ENCODE measurements at places on chromosomes 7 and 10.
A peak's percentile ranks its signal among the peaks of the same experiment; 100 is the strongest.

DNA sequence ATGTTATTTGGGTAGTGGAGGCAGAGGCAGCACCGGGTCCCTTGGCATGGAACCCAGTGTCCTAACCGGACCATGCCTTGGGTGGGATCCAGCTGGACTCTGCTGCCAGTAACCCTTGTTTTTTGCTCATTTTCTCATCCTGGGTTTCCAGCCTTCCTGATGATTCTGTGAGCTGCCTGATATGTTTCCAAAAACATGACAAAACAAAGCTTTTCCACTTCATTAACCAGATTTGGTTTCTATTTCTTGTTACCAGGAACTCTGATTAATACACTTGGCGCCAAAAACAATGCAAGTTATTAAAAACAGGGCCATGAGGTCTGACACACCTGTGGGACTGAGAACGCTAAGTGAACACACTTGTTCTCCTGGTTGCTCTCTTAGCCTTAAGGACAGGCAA lies 32.8 kb upstream of the DLG5 start:
- no peak for DNase-seq

DNA sequence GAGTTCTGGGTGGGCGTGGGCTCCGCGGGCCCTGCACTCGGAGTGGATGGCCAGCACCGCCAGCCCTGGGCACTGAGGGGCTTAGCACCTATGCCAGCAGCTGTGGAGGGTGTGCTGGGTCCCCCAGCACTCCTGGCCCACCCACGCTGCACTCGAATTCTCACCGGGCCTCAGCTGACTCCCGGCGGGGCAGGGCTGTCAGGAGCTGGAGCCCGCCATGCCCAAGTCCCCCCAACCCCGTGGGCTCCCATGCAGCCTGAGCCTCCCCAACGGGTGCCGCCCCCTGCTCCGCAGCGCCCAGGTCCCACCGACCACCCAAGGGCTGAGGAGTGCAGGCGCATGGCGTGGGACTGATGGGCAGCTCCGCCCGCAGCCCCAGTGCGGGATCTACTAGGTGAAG lies 93.1 kb downstream of the SLC25A13 start:
- DNase-seq, result no peak

DNA sequence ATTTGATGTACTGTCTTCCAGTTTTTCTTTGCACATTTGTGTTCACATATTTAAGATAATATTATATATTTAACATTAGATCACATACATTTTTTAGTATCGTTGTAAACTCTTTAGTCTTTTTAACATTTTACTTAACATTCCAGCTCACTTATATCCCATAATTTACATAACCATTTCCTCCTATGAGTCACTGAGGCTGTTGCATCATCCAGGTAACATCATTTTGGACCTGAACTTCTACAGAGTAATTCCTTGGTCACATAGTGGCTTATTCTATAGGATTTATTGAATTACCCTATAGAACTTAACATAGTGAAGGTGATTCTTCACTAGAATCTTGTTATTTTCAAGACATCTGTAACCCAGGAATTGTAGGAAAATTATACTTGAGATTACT lies 194.4 kb downstream of the POU6F2 start:
- no peak for DNase-seq

DNA sequence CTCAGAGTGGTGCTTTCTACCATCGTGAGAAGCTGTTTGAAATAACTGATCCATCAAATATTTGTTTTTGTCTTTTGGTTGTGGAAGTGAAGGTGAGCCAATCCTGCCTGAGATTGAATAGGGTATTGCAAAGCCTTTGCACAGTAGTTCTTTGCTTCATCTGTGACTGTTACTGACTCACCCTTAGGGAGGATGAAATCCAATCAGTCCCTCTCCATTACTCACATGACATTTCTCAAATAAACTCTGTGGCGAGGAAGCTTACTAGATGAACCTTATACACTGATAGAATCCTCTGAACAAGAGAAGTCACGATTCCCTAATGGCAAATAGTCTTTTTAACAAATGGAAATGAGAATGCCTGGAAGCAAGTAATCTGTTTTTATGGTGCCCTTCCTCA lies 31.9 kb downstream of the HEPACAM2 start:
- DNase-seq, result no peak

DNA sequence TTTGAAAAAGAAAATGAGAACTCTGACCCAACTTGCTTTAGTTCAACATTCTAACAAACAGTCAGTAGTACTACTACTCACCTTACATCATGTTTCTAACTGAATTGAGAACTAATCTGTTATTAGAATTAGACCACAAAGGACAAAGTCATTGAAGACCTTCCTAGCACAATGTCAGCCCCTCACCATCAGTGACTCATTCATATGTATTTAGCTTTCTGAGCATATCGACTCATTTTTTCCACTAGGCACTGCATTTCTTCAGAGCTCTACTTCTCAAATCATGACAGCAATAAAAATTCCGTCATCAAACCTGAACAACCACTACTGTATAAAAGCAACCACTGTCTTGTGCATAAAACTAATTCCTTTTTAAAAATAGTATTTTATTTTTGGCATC lies 4.4 kb upstream of the LRRN3 start:
- DNase-seq, result peak; percentile 41

GRCh38 chr7:28292834-28293526 lies 112.4 kb upstream of the JAZF1 start:
- peak; percentile 29 for DNase-seq

DNA sequence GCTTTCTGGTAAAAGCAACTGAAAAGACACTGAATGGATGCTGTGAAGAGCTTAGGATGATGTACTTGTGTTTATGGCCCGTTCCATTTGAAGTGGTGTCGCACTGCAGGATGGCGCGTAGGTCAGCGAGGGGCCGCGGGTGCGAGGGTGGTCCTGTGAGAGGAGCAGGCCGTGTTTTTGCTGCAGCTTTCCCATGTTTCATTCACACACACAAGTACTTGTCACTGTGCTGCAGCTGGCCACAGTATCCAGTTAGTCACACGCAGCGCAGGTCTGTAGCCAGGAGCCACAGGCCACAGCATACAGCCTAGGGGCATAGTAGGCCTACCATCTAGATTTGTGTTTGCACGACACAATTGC lies 23.2 kb downstream of the WIPI2 start:
- no peak for DNase-seq

DNA sequence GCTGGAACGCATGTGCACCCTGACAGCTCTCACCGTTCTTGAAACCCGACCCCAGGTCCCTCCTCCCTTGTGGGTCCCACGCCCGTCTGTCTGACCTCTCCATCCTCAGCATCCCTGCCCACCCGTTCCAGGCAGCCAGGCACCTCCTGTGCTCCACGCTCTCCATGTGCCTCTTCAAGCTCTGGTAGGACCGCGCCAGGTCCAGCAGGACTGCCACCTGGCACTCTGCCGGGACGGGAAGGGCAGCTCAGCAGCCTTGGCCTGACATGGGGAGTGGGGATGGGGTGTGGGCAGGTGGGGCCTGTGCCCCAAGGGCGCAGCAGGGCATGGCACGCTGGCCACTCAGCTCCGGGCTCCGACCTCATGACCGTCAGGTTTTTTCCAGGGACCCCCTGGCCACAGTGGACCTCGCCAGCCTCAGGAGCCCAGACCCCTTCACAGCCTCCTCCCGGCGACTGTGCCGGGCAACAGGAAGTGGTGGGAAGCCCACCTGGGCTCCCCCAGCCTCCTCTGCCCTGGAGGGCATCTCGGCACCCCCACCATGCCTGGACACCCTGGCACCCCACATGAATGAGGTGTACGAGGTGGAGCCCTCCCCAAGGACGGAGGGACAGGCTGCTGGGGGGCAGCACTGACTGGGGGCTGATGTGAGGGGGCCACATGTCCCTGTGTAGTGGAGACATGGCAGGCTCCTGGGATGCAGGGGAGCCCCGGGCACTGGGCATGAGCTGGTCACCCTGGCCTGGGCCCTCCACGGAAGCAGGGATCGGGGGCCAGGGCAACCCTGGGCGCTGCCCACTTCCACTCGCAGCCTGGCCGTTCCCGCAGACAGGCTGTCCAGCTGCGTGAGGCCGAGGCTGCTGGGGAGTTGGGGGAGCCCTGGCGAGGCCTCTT lies 25.1 kb upstream of the NKX6-2 start:
- no peak for DNase-seq

GRCh38 chr7:2519119-2519930 lies at the start of gene LFNG:
Gene LFNG, plus strand, starts transcription at chr7:2519774. Its CDS starts 88 bp downstream, at chr7:2519862.
- peak; percentile 89 for DNase-seq

DNA sequence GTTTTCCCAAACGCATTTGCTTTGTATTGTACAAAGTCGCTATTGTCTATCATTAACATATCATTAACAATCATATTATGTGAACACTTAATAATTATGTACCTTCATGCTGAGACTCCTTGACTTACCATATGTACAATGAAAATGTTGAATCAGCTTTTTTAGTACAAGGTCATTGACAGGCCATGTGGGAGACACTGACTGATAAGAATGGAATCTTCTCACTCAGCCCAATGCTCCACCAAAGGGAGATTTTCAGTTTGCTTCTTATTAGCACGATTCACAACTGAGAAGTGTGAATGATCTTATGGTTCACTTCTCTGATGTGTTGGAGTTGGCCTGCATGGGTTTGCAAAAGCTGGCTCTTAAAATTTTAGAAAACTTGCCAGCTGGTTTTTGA lies 253.5 kb upstream of the TEX47 start:
- no peak for DNase-seq

DNA sequence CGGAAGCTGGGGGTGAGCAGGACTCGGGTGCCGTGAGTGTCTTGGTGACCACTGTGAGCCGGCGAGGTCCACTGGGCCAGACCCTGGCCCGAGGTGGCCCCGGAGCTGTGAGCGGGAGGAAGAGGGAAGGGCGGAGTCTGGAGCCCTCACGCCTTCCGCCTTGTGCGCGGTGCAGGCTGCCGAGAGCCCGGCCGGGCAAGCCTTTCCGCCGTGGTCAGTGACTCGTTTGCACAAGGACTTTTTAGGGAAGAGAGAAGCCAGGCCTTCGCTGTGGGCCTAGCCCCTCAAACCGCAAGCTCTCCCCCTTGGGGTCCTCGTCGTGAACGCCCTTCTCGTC lies 40.9 kb upstream of the ZNF32 start:
- DNase-seq, result peak; percentile 48

- no peak for DNase-seq
These were observed 28.2 kb downstream of the AP5Z1 start for GRCh38 chr7:4803397-4804241.

GRCh38 chr7:111164442-111164841 lies 73.5 kb downstream of the LRRN3 start:
- DNase-seq, result no peak

DNA sequence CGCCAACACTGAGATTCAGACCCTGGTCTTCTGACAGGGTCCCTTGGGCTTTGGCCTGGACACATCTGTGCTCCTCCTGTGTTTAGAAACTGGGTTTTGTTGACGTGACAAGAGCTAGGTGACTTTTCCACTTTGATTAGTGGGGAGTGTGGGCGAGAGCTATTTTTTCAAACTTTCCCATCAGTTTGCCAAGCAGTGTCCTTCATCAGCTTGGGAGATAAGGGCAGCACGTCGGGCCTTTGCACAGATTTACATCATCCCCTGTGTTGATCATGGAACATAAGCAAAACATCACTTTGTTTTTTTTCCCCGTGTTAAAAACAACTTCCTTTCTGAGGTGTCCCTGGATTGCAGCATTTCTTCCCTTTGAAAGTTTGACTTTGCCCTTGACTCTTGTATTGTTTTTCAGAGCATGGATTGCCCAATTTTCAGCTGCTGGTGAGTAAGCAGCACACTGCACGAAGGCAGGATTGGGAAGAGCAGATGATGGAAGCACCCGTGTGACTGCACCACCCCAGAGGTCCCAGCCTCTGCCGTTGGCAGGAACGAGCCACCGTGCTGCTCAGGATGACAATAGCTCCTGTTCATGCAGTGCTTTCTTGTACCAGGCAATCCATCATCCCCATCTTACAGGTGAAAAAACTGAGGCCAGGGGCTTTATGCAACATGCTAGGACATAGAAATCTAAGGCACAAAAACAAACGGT lies 6.4 kb upstream of the IGFBP1 start:
- DNase-seq, result no peak

GRCh38 chr10:15805395-15806058 lies 54.8 kb downstream of the MINDY3 start:
- DNase-seq, result no peak

DNA sequence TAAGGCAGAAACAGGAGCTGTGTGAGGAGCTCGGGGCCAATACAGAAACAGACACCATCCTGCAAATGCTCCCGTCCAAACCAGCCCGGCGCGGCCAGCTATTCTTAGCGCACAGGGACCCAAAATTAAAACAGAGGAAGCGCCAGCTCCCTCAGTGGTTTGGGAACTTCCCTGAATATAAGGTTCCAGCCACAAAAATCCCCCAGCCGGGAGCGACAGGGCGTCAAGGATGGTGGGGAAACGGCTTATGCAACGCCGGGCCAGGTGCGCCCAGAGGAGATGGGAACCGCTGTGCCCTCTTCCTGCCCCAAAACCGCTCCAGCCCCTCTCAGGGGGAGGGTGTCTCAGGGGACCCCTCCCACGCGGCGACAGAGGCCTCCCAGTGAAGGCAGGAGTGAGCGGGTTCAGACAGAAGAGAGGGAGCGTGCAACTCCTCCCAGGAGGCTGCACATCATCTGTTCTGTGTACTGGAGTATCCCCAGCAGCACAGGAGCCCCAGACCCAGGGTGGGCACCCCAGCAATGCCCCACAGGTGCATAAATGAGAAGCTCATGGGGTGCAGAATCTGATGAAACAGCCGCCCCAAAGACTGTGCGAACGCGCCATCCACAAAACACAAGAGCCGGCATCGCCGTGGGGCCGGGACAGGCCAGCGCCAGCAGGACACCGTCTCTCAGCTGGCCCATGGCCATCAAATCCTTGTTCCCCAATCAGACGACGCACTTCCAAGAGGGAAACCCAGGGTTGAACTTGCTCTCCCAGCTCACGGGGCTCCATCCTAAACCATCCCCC lies 73.9 kb upstream of the PDGFA start:
- no peak for DNase-seq

GRCh38 chr7:100964630-100965029 lies 4.7 kb upstream of the MUC12 start:
- DNase-seq, result no peak

Measured in stimulated activated naive CD8-positive, alpha-beta T cell treated with anti-CD3 and anti-CD28 coated beads, Interleukin-15, amount 100 ng/mL, for 72 hours (primary cell).